ENCODE measurements at places on chromosomes 5 and 9.

DNA sequence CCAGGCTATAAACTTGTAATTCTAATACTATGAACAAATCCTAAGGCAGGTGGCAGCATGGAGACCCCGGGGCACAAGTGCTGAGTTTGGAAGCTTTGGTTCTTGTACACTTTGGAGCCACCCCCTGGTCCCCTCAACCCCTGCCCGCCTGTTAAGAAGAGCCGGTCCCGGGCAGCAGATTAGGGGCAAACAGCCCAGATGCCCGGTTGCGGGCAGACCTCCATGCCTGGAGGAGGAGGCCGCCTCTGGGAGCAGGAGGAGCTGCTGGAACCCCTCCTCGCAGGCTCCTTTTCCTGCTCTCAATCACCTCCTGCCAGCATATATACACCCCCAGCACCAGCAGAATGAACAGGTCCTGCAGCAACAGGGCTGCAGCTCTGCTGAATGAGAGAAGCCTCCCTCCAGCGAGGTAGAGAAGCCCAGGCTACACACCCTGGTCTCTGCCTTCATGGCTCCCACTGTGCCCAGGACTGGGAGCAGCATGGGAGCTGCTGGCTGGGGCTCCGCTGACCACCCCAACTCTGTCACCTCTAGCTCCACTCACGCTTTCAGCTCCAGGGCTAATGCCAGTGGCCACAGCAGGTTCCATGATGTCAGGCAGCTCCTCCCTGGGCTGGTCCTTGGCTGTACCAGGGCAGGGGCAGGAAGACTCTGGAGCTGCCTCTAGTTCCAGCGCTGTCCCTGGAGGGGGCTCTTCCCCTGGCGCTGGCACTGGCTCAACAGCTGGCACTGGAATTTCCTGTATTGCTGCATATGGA is 1713.5 kb upstream of the ACO1 start:
- DNase-seq, result no peak

GRCh38 chr5:75509956-75510355 is 1.5 kb downstream of the CERT1 start:
- DNase-seq, result no peak

DNA sequence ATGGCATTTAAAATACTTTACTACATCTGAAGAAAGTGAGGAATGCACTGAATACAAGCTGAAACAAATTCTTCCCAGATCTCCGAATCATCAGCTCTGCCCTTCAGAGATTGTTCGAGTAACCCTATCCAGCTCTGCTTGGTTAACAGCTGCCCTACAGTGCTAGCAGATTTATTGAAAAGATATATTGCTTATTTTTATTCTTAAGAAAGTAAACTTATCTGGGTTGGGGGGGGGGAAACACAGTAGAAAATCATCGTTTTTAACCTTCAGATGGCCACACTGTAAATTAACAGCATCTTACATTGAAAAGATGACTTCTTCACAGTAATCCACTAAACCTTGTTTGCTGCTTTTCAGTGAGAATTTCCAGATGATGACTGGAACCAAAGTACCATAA is 210.8 kb downstream of the NFIB start:
- DNase-seq, result no peak

GRCh38 chr5:149382517-149383220 is 3.6 kb upstream of the IL17B start:
- DNase-seq, result no peak

GRCh38 chr9:26813247-26813646 is 79.4 kb downstream of the CAAP1 start:
- no peak for DNase-seq

DNA sequence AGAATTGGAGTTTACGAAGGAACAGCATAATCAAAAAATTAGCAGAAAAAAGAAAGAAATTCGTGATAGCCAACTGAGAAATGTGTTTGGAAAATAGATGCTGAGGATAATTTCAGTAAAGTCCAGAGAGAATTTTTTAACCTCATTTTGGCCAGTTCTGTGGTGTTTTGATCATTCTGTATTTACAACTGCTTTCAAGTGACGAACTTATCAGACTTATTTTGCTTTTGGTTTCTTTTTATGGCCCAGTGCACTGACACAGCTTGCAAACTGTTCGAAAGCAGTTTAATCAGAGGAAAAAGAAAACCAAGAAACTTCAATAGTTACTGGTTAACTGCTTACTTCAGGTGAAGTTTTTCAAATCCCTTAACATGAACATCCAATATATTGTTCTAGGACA is 1.9 kb downstream of the SDHA start:
- DNase-seq, result no peak

DNA sequence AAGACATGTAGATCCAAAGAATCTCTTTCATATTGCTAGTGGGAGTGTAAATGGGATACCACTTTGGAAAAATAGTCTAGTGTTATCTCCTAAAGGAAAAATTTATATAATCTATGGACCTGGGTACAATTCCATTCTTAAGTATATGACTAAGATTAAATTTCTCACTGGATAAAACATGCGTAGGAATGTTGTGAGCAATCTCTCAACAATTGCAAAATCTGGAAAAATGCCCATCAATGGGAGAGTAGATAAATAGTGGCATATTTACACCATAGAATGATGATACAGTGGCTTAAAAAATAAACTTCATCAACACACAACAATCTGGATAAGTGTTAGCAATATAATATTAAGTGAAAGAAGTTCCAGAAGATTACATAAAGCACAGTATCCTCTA is 469.5 kb downstream of the MAN2A1 start:
- no peak for DNase-seq

DNA sequence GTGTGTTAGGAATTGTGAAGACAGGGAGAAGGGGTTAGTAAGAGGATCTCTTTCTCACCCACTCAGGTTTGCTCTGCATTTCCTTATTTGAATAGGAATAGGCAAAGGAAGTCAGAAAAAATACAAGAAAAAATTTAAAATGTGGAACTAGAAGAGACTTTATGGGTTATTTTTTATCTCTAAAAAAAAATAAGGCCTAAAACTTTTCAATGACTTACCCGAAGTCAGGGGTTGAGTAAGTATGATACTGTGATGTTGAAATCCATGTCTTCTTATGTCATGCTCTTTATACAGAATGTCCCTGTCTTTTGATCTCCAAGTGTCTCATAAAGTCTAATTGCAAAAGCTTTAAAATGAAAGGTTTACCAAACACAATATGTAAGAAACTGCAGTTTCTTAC is 148.3 kb upstream of the PIK3R1 start:
- DNase-seq, result no peak

GRCh38 chr5:96936431-96937320 is 796 bp downstream of the LNPEP start:
- DNase-seq, result peak; percentile 40

- DNase-seq, result no peak
Observed at GRCh38 chr5:115551415-115551814, 6.8 kb upstream of the FEM1C start.

DNA sequence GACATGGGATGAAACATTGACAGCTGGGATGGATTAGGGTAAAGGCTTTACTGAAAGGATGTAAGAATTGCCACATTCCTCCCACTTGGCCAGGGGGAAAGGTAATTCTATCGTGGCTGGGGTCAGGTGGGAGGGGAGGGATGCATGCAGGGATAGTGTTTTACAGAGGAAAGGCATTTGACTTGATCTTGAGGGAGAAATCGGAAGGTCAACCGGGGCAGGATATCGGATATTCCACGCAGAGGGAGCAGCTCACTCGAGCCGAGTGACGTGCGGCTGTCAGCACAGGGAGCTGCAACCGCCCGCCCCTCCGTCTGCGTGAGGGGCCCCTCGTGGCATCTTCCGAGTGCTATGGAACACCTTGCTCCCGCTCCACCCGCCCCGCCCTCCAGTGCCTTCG is 63.4 kb upstream of the ADAMTS2 start:
- no peak for DNase-seq

GRCh38 chr5:179613460-179614071 is 9.9 kb downstream of the HNRNPH1 start:
- no peak for DNase-seq

GRCh38 chr5:176180781-176181180 is 57.4 kb upstream of the SIMC1 start:
- DNase-seq, result no peak

GRCh38 chr5:111676466-111676865 is 80.5 kb downstream of the NREP start:
- DNase-seq, result no peak

- no peak for DNase-seq
Observed at GRCh38 chr5:175517824-175518450, 39.6 kb downstream of the SFXN1 start.
